ENCODE measurements at places on chromosomes 4 and X. TPM values are rescaled to one million over a fixed set of nuclear protein-coding genes. Genes with fewer than 3 reads are reported as not detected.

- DNase-seq: no peak
These were observed 738.6 kb downstream of the PCDH7 start for GRCh38 chr4:31458813-31459212.

DNA sequence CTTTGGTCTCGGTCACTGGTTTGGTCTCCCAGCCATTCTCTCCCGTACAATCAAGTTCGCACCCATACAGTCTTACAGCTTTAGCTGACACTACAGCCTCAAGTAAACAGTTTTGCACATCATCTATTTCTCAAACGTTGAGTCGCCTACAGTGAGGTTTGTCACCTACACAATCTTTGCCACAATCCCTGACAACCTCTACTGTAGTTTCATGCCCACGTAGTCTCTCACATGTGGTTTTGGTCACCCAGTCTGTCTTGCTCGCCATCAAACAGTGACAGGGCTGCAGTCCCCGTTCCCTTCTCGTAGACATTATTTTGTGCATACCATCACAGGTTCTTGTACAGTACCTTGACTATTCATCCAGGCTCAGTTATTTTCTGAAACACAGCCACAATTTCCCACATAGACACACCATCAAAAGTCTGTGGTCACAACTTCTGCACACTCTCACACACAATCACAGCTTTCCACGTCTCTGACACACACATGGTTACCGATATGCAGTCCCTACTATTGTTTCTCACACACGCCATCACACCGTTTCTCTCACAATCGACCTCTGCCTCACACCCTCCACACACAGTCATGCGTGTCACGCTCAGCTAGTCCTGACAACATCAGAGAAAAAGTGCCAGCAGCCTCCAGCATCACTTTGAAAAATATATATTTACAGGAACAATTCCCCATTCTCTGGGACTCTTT, 5.3 kb upstream of the CFP start:
- DNase-seq: no peak

ATP2B3 gene
- total RNA-seq: 0.69 TPM

GRCh38 chr4:105712766-105713165, 4.2 kb downstream of the GSTCD start:
- no peak for DNase-seq

- no peak for DNase-seq
These were observed 911.5 kb downstream of the GLUD2 start for GRCh38 chrX:121958886-121959285.

DNA sequence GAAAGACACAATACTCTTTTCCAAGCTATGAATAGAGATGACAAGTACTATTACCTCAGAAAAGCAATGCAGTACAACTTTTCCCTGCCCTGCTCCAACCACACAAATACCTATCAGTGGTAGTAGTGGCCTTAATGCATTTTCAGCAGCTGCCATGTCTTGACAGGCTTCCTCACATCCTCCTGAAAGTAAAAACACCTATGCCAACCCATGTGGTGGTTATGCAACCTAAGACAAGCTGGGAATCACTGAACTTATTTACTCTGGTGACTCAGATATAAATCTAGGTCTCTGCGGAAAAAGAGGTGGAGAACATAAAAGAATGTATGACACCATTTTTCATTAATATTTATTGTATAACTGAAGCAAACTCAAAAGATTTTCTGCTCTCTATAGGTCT, 14.5 kb downstream of the WDFY3 start:
- DNase-seq: no peak

GPR173 gene
- total RNA-seq: 5.6 TPM

ERAS gene
- total RNA-seq: not detected

DNA sequence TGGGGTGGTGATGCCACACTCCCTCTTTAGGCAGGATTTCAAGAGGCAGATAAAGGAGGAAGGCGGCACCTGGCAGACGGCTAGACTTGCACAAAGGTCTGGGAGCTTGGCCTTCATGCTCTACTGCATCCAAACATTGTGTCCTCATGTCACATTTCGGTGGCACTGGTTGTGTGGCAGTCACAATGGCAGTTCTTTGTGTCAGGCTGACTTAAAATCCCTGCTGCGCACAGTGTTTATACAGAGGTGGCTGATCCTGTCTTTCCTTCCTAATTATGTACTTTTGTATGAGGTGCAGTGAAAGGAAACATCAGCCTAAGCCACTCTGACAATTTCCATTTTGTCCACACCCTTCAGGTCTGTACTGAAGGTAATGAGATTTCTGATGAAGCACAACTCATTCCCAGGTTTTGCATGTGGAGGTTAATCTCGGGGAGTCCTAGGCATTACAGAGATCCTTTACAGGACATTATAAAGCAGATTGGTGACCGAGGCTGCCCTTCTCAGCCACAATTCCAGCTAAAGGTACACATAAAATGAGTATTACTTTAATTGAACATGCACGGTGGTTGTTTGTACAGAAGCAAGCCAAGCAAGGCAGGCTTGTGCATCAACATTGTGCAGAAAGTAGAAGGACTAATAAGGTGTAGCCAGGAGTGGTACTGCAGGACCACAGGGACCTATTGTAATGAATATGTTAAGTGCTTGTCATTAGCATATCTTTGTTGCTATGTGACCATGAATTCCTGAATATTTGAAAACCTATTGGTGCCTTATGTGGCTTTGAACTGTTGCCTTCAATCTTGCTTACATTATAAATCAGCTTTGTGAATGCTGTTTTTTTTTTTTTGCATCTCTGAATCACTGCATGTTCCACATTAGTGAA, 147.6 kb downstream of the STK32B start:
- DNase-seq: no peak

GRCh38 chr4:122831515-122832196, 5.0 kb downstream of the FGF2 start:
- no peak for DNase-seq

Data from urinary bladder (tissue), 4 donors.